Smooth muscle cell of the brain vasculature (primary cell): ENCODE measurements at places on chromosomes 7 and 10.

GRCh38 chr10:98466861-98467505 is 20.2 kb upstream of the HPS1 start:
- DNase-seq = no peak

- no peak for DNase-seq
Measured at GRCh38 chr7:29329686-29330085, 135.1 kb downstream of the CHN2 start.

- no peak for DNase-seq
Measured at GRCh38 chr7:67549126-67549525, 552.5 kb downstream of the TYW1 start.

GRCh38 chr7:121872831-121873288 is at the start of gene PTPRZ1:
PTPRZ1 (plus strand) TSS chr7:121873161; CDS start chr7:121873500, 339 bp downstream.
- no peak for DNase-seq

GRCh38 chr10:117477211-117477947 is 65.2 kb upstream of the EMX2 start:
- no peak for DNase-seq
